ENCODE measurements at places on chromosomes 11 and 22.
A peak's percentile ranks its signal among the peaks of the same experiment; 100 is the strongest.

GRCh38 chr22:19289475-19290161, 1.9 kb downstream of the CLTCL1 start:
- peak; percentile 76 for DNase-seq

DNA sequence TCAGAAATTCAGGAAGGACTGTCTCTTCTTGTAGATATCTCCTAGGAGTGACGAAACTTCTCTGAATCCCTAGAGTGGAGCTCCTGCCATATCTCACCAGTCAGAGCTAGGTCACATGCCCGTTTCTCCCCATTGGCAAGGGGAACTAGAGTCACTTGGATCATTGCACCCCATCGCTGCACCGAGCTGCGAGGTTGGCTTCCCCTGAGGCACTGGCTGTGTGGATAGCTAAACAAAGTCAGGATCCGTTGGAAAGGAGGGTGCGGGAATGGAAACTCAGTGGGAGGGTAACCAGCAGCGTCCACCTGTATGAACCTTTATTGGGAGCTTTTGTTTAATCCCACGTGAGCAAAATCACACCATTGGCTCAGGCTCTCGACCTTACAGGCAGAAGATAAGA, 283.8 kb downstream of the BRD1 start:
- no peak for DNase-seq

GRCh38 chr11:82683029-82683428, 50.6 kb downstream of the FAM181B start:
- DNase-seq = no peak

DNA sequence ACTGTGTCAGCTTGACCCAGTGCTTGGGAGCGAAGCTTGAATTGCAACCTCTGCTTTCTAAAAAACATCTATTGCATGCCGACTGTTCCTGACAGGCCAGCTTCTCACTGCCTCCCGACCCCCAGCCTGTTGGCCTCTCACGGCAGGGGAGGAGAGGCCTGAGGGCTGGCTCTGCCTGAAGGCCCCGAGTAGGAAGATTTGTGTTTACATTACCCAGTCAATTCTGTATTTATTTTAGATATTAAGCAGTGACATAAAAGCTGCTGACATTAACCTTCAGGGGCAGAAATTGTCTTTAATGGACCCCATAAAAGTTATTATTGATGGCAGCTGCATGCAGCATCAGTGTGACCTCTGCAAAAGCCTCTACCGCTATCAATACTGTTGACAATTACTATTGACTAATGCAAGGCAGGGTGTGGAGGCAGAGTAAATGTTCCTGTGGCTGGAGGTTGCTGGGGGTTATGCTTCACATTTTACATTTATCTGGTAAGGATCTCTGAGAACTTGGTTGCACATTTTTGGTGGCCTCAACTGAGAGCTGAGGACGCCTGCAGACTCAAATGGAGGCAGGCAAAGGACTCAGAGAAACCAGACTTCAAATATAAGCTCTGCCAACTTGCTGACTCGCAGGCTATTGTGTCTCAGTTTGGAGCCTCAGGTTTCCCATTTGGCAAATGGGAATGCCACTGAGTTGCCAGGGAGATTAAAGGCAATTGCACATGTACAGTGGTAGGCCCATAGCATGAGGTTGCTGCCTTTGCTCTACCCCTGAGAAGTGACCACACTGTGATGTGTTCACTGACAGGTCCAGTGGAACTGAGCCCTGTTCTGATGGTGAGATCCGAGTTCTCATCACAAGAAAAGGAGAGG, 380.5 kb downstream of the TENM4 start:
- DNase-seq = peak; percentile 74

DNA sequence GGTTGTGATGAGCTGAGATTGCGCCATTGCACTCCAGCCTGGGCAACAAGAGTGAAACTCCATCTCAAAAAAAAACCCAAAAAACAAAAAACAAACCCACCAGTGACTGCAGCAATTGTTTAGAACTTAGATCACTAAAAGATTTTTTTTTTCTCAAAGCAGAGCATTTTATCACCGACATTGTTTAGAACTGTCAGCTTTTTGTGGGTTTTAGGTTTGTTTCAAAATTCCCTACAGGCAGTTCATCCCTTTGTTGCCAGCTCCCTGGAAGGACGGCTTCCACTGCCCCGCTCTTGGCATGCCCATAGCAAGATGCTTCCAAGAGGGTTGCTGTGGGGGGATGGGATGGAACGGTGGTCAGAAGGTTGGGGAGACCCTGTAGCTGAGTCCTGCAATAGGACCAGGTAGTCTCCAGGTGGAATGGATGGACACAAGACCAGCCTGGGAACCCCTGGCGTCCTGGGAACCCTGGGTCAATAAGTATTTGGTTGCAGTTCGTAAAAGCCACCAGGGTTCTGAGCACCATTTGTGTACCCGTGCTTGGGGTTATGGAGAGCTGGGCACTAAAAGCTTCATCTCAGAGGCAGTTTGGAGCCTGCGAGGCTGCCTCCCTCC, 46.7 kb downstream of the TSPAN18 start:
- no peak for DNase-seq

- no peak for DNase-seq
Measured at GRCh38 chr11:122248131-122248530, 132.1 kb upstream of the BLID start.

- no peak for DNase-seq
Measured at GRCh38 chr11:57244911-57245310, 7.9 kb upstream of the APLNR start.

GRCh38 chr11:104163100-104164027, 583 bp downstream of the PDGFD start:
- DNase-seq = no peak

GRCh38 chr11:73384872-73385689, 8.9 kb downstream of the RELT start:
- DNase-seq = no peak

DNA sequence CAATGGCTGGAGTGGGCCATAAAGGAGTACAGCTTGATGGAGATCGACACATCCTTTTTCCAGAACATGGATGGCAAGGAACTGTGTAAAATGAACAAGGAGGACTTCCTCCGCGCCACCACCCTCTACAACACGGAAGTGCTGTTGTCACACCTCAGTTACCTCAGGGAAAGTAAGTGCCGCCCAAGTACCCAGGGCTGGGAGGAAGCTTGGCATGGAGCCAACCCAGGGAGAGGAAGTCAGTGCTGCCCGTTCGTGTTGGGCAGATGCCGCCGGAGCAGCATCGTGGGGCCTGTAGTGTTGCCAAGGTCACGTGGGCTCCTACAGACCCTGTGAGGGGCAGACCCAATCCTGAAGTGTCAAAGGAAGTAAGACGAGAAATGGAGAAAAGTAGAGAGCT, 78.9 kb downstream of the FLI1 start:
- no peak for DNase-seq

GRCh38 chr11:221539-221938, 14.0 kb downstream of the RIC8A start:
- no peak for DNase-seq

DNA sequence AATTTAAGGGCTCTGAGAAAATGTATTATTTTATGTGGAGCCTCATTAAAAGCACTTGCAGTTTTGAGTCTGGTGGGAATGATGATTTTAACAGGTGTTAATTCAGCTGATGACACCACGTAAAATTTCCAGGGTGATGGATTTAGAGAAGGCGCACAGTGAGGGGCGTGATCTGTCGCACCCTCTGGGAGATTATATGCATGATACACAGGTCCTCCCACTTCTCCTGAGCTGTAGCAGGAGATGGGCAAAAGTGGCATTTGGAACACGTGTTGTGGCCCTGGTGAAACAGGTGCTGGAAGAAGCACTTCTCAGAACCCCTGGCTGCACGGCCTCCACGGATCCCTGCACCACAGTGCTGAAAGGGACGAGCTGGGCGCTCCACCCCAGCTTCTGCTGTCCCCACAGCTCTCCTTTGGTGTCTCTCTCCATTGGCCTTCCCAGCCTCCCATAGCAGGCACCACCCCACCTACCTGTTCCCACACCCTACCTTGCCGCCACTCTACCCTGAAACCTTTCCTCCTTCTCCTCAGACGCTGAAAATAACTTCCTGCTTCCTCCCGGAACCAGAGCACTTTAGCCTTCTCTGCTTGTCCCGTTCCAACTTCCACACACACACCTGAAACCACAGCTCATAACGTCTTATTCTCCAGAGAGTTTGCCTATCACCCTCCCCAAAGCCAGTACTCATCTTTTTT, 6.9 kb upstream of the SORL1 start:
- no peak for DNase-seq

GRCh38 chr11:74354036-74354435, 42.6 kb upstream of the P4HA3 start:
- no peak for DNase-seq

- DNase-seq = no peak
Measured at GRCh38 chr11:861105-861479, 18.4 kb downstream of the TSPAN4 start.

- no peak for DNase-seq
Measured at GRCh38 chr11:75453916-75454655, 21.1 kb upstream of the KLHL35 start.

DNA sequence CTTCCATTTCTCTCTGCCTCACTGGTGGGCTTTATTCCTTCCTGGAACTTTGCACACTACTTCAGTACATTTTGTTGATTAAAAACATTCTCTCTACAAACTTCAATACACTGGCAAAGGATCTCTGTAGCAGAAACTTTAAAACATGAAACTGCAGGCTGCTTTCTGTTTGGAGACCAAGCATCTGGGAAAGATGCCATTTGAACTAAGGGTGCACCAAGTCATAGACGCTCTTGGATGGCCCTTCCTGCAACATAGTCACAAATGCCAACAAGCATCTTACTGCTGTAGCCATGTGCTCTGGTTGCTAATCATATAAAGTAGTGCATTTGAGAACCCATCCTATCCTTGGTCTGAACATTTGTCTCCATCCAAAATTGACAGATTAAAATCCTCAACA, 56.4 kb downstream of the SNX19 start:
- DNase-seq = no peak

- no peak for DNase-seq
Measured at GRCh38 chr11:67601098-67601497, 5.6 kb upstream of the NDUFV1 start.

- peak; percentile 26 for DNase-seq
Measured at GRCh38 chr11:12506404-12506921, 129.1 kb downstream of the PARVA start.

DNA sequence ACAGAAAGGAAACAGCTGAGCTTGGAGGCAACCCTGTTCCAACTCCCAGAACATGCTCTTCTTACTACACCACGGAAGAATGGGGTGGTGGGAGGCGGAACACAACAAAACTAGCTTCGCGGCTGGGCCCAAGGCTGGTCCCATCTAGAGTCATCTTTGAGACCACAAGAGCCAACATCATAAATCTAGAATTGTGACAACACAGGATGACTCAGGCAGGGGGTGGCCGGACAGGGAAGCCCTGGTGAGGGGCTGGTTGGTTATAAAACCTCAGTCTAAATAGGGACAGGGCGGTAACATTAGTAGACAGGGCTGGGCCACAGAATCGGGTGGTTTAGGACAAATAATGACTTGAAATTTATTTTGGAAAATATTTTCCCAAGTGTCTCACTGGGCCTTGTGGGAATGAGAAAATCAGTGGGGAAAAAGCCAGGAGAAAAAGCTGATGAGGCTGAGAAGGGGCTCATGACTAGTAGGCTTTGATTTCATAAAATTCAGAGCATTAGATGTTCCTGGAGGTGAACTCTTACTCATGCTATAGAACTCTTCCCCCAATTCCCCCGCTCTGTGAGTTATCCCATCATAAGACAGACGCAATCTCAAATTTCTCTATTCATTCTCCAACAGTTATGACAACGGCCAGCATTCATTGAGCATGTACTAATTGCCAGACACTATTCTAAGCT, 151.8 kb upstream of the TIMP3 start:
- DNase-seq = peak; percentile 95

- no peak for DNase-seq
Measured at GRCh38 chr11:26708736-26709456, 13.0 kb downstream of the SLC5A12 start.

GRCh38 chr11:114075891-114076441, 16.5 kb downstream of the ZBTB16 start:
- DNase-seq = peak; percentile 27

- no peak for DNase-seq
Measured at GRCh38 chr11:31059529-31059928, 310.0 kb downstream of the DCDC1 start.

DNA sequence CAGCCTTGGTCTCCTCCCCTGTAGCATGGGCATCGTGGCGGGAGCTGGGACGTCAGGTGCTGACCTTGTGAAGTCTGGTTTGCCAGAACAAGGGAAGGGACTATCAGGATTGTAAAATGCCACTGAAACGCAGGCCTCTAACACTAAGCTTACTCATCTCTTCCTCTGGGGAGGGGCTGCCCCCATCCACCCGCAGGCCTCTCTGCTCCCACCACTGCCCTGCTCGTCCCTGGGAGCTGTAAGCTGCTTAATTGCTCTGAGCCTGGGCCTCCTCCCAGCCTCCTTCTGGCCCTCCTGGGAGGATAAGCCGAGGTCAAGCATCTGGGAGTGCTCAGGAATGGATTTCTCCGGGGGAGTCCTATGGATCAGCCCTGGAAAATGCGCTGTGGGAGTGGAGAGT, 8.4 kb downstream of the SHISAL1 start:
- peak; percentile 53 for DNase-seq

DNA sequence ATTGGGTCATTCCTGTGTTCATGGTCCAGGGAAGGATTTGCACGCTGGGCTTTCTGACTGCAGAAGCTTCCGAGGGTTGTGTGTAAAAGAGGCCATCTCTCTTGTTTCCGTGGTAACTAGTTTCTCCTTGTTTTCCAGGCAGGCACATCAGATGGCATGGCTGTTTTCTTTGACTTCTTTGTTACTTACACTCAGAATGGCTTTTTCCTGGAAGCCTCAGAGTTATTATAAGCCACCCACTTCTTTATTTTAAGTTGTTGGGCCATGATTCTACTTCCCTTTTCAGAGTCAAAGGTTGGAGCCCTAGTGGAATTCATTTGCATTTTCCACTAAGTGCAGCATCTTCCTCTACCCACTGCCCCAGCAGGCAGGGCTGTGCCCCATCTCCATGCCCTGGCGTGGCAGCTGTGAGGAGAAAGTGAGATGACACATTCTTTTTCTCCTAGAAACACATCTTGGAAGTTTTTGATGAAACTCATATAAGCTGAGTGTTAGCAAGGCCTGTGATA, 94.9 kb downstream of the PRR5L start:
- peak; percentile 16 for DNase-seq

- DNase-seq = no peak
Measured at GRCh38 chr22:48572951-48573350, 1254.7 kb downstream of the BRD1 start.

DNA sequence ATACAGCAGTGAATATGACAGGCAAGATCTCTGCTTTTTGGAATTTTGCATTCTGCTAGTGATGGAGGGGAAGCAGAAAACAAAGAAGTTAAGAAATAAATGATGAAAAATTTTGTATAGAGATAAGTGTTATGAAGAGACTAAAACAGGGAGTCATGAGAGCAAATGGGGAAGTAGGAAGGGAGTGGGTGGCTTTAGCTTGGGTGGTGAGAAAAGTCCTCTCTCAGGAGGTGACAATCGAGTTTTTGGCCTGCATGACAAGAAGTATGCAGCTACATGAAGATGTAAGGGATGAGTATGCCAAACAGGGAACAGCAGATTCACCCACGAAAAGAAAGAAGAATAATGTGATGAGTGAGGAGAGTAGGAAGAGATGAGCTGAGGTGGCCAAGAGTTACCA, 80.7 kb upstream of the MPPED2 start:
- no peak for DNase-seq

- no peak for DNase-seq
Measured at GRCh38 chr11:37558619-37559210, 960.7 kb upstream of the RAG2 start.
